ENCODE measurements at places on chromosomes 5 and 9.

DNA sequence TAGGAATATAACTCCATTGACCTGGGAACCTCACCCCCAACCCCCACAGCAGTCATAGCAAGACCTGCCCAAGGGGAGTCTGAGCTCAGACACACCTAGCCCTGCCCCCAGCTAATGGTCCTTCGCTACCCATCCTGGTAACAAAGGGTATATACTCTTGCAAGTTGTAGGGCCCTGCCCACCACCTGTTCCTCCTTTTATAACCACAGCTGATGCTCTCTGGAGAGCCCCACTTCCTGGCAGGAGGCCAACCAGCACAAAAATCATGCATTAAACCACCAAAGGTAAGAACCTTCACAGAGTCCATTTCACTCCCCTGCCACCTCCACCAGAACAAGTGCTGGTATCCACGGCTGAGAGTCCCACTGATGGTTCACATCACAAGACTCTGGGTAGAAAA, 1195.3 kb upstream of the SEMA6A start:
- no peak for DNase-seq

DNA sequence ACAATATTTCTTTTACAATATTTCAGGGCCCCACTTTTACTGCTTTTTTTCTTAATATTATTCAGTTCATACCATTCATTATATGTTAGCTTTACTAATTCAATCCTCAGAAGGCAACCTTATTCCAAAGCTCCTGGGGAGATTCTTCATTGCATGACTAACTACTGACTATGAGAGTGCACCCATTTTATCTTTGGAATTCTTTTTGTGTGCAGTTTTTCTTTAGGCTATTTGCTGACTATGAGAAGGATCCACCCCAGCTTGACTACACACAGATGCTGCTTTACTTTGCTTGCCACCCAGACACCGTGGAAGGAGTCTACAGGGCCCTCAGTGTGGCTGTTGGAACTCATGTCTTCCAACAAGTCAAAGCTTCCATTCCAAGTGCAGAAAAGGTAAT, 56.9 kb upstream of the IL7R start:
- DNase-seq: no peak

GRCh38 chr9:81535542-81536241, 153.7 kb downstream of the TLE1 start:
- DNase-seq: no peak

- no peak for DNase-seq
These were observed 1.2 kb downstream of the ABO start for GRCh38 chr9:133273819-133274218.

DNA sequence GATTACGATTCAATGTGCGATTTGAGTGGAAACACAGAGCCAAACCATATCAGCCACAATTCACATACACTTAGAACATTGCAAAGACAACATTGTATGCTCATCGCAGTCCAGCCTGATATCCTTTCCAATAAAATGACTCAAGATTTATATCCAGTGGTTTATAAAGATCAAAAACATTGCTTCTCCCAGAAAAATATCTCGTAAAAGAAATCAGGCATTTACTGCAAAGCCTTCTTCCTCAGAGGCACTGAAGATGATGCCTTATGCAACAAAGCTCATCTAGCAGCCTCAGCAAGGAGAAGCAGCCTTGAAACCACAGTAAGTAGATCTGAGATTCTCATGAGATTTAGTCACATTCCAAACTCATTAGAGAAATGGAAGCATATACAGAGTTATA, 523.8 kb downstream of the ELAVL2 start:
- no peak for DNase-seq

DNA sequence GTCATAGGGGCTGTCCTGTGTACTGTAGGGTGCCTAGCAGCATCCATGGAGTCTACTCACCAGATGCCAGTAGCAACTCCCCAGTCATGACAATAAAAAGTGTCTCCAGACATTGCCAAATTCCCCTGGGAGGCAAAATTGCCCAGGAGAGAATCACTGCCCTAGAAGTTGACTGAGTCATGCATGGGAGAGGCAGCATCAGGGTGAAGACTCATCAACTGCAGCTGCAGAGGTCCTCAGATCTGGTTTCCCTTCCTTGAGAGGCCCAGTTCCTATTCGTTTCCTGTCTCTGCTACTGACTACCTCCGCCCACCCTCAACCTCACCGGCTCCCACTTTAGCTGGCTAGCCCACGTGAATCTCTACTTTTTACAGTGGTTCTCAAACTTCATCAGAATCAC, 88.6 kb upstream of the AGXT2 start:
- DNase-seq: no peak

GRCh38 chr5:169168280-169168679, 132.7 kb downstream of the SLIT3 start:
- no peak for DNase-seq

- DNase-seq: no peak
These were observed 24.3 kb downstream of the SHB start for GRCh38 chr9:38044706-38045105.

DNA sequence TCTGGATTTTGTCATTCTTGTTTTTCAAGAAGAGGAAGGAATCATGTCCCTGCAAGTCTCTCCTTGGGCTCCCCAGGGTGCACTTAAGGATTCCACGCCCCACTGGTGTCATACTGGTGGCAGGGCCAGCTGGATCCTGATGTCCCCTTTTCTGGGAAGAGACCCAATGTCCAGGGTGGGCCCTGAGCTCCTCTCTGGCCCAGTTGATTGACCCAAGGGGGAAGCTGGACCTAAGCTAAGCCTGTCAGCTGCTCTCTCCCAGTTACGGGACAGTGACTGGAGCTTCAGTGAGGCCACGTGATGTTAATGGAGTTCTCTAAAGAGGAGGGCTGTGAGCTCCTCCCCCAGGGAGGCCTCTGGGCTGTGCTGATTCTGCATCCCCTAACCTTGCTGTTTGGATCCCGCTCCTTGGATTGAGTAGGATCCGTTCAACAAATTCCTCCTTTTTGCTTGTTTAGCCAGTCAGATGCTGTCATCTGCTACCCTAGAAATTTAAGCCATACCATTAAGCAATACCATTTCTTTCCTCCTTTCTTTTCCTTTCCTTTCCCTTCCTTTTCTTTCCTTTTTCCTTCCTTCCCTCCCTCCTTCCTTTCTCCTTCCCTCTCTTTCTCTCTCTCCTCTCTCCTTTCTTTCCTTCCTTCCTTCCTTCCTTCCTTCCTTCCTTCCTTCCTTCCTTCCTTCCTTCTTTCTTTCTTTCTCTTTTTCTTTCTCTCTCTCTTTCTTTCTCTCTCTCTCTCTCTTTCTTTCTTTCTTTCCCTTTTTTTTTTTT, 17.2 kb downstream of the NKX2-5 start:
- peak; percentile 35 for DNase-seq

DNA sequence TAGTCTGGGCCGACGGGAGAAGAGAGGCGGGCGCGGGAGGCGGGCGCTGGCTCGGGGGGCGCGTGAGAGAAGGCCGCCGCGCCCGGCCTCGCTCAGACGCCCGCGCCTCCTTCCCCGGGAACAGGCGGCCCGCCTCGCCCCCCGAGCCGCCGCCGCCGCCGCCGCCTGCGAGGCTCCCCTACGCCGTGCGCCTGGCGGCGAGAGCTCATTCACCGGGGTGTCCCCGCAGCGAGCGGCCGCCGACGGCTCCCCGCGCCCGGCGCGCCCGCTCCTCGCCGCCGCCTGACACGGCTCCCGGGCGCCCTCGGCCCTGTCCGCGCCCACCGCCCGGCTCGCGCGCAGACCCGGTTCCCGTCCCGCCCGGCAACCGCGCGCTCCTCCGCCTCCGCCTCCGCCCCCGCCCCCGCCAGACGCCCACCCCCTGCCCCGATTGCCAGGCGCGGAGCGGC, at the start of gene GNAQ:
Gene GNAQ (minus strand): TSS at position 368 of the 449 bp plus-strand sequence. CDS start 576 bp downstream, outside the sequence.
- no peak for DNase-seq

DNA sequence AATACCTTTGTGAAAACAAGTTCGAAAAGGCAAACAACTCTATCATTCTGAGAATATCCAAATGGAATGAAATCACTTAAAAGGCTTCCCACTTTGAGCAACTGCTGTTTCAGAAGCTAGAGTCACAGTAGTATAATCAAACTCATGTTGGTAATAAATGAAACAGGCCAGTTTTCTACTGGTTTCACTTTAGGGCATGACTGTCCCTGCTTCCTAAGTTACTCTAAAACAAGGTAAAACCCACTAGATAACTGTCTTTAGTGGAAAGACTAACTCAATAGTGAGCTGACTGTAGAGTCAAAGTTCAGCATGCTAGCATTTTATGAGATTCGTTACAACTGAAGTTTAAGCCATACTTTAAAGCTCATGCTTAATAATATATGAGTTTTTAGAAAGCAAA, 6.0 kb downstream of the CDC26 start:
- no peak for DNase-seq

- no peak for DNase-seq
These were observed 615.9 kb downstream of the CHSY3 start for GRCh38 chr5:130520211-130520610.

- no peak for DNase-seq
These were observed 883 bp upstream of the RNF145 start for GRCh38 chr5:159210210-159210661.

- DNase-seq: no peak
These were observed 2.7 kb downstream of the RFESD start for GRCh38 chr5:95649274-95649673.

Data from sciatic nerve (tissue), 2 donors.